ENCODE measurements at places on chromosomes 16 and 17.

- no peak for DNase-seq
Measured at GRCh38 chr17:31476525-31477416, 85.3 kb downstream of the RAB11FIP4 start.

- DNase-seq, result no peak
Measured at GRCh38 chr17:69170377-69170776, 28.7 kb upstream of the ABCA6 start.

DNA sequence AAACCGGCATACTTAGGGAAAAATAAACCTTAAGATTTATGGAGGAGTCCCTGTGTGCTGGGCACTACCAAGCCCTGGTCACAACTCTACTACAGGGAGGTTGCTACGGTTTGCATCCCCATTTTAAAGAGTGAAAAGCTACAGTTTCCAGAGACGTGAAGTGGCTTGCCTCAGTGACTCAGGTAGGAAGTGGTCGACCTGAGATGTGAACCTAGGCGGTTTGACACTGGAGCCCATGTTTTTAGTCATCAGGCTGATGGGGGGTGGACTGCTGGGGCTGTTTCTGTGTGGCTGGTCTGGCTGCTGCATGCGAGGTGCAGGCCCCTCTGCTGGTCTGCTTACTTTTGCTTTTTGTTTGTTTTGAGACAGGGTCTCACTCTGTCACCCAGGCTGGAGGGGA is 6.6 kb downstream of the COX6A2 start:
- DNase-seq, result peak; percentile 15

- no peak for DNase-seq
Measured at GRCh38 chr17:65455972-65456343, 105.5 kb downstream of the AXIN2 start.

DNA sequence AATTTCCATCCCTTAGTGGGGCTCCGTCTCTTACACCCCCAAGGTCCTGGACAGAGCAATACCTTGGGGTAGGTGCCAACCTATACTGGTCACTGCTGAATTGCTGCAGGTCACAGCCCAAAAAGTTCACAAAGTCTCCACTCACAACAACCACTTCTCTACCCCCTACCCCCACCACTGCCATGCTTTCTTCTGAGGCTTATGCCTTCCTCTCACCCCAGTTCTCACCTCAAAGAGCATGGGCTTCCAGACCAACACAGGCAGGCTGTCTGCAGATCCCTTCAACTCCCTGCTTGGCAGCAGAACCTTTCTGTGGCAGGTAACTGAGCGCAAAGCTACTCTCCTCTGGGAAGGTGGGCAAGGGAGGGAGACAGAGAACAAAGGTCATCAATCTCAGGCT is 35.5 kb downstream of the C16orf78 start:
- DNase-seq, result no peak

- no peak for DNase-seq
Measured at GRCh38 chr17:6532441-6532885, 23.9 kb downstream of the PITPNM3 start.

DNA sequence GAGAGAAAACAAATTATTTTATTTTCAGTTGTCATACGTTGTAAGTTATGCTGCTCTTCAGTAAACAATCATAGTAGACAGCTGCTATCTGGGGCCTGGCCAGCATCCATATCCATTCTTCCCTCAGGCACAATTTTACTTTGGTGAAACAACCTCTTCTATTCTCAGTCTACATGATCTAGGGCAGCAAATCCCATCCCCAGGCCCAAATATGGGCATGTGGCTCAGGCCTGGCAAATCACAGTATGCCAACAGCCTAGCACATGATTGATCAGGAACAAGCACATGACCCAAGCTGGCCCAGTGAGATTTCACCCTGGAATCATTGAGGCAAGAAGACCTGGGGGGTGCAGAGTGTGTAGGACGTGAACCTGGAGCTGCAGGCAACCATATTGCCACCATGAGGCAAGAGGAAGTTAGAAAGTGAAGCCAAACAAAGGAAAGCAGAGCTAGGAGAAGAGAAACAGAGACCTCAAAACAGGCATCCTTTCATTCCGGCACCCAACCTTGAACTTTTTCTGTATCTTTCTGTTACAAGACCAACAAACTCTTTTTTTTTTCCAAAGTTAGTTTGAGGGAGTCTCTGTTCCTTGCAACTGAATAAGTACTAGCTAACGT is 10.3 kb upstream of the ABCC12 start:
- DNase-seq, result no peak

DNA sequence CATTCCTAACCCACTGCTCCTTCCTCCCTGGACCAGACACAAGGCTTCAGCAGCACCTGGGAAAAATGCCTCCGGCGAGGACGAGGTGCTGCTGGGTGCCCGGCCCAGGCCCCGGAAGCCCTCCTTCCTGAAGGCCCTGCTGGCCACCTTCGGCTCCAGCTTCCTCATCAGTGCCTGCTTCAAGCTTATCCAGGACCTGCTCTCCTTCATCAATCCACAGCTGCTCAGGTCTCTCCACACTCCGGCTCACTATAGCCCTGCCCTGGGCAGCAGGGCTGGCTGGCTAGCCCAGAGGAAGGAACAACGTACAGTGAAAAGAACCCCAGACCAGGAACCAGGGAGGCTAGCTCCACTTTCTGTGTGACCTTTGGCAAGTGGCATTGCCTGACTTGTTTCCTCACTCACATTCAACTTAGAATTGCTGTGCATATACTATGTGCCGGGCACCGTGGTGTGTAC is 26.2 kb downstream of the ABCC3 start:
- DNase-seq, result no peak

- no peak for DNase-seq
Measured at GRCh38 chr16:70659546-70659945, 13.2 kb downstream of the IL34 start.

DNA sequence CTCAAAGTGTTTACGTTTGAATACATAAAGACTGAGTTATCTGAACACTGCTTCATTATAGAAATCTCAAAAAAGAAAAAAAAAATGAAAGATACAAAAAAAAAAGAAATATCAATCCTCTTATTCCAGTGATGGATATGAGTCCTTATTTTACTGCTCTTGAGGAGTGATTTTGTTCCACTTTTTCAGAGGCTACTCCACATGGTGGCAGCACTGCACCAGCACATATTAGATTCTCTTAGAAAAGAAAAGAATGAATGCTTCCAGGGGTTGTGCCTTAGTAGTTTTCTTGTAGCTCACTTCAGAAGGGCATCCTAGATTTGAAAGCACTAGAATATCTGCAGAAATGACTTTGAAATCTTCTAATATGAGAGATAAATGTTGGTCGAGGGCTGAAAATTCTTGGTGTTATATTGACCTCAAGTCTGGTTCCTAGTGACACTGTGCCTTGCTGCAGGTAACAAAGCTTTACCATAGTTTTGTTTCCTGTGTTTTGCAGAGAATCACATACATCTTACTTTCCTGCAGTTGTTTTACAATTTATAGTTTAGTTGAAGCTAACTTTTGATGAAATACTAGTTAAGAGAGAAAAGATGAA is 25.9 kb downstream of the AP2B1 start:
- DNase-seq, result no peak

DNA sequence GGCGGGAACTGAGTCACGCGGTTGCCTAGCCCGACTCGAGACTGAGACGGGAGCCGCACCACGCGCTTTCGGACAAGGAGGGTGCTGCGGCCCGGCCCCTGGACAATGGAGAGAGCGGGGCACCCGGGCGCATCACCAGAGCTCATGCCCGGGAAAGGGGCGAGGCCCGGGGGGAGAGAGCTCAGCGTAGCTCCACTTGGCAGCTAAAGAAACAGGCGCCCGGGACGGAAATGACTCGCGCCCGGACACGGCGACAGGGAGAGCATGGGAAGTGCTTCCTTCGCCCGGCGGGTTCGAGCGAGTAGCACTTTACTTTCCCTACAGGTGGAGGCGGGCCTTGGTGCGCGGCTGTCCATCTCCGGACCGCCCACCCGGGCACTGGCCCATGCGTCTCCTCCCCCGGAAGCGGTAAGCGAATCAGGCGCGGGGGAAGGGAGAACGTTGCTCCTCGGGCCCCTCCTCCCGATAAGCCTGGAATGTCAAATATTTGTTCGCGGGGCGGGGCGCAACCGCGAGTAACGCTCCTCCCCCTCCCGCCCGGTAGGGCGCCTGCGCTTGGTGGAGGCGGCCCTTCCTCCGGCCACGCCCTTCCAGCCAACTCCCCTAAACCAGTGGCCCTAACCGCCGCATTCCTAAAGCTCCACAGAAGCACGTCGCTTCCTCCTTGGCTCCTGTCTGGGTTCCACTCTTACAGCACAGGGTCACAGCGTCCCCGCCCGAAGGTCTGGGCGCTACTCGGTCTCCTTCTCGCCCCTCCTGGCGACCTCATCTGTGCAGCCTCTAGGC is 1.5 kb upstream of the ESRP2 start:
- DNase-seq, result peak; percentile 84

GRCh38 chr16:77993111-77993985 is 29.0 kb upstream of the CLEC3A start:
- no peak for DNase-seq

DNA sequence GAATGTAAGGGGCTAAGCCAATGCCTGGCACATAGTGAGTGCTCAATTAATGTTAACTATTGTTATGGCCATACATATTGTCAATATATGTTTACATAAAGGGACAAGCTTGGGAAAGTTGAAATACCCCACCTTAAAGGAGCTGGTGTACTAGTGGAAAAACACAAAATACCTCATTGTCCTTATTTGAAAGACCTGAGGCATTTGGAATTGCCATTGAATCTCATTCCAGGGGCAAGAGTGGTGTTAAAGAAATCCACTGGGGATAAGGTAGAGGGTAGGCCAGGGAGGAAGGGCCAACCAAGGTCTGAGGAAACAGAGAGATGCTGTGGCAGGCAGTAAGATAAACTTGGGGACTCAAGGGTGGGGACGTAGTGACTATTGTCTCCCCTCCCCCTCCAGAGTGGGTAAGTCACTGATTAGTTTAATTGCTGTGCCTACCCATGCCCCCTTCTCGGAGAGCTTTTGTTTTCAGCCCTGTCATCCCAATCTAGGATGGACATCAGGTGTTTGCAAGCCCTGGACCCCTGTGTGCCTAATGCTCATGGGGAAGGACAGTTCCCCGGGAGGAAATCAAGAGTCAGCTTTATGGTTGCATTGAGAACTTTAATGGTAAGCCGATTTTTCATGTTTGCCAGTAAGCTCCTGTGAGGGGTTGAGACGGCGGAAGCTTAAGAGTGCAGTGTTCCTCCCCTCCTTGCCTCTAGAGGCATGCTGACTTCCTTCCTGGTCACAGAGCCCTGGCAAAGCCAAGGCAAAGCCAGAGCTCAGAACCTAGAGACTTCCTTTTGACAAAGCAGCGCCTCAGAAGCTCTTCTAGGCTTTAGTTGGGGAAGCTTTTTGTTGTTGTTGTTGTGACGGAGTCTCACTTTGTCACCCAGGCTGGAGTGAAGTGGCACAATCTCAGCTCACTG is 2.5 kb upstream of the HEATR9 start:
- DNase-seq, result no peak

DNA sequence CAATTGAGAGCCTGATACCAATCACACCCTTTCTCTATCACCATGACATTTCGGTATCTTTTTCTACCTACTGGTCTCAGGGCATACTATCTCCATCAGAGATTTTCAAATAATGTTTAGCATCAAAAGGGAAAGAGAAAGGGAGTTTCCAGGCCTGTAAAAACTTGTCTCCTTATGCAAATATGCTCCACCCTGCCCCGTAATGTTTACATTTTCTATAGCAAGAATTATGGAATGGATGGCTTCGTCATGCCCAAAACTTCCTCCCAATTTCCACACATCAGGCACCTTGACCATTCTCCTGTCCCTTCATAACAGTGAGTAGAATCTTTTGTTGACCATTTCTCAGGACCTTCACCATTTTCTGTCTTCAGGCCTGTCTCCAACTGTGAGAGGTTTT is 30.9 kb upstream of the HLF start:
- DNase-seq, result no peak

GRCh38 chr17:32222621-32223020 is 43.0 kb upstream of the RHBDL3 start:
- no peak for DNase-seq

- no peak for DNase-seq
Measured at GRCh38 chr16:52363082-52363481, 183.9 kb downstream of the TOX3 start.

DNA sequence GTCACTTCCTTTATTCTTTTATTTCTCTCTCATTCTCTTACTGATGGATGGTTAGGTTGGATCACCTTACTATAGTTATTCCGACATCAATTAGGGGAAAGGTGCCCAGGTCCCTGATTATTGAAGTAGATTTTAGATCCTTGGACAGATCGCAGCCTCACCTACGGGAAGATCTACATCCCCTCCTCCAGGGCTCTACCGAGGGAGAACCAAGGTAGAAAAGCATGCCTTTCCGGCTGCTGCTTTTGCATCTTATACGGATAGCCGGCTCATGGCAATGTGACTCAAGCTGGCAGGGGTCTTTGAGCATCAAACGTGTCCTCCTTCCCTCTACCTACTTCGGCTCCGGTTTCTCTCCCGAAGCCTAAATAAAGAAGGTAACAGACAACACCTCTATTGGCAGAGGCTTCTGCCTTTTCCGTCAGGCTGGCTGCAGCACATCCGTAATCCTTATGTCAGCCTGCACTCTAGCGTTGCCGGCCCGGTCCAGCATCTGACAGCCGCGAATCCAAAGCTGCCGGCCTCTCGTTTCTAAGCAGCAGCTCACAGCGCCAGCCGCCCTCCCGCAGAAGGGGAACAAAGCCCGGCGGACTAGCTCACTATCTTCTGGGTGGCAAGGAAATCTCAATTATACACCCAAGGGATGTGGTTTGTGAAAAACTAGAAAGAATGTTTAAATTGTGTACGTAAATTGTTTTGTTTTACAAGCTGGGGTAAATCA is 46.9 kb downstream of the IRX6 start:
- DNase-seq, result no peak

- no peak for DNase-seq
Measured at GRCh38 chr17:66488864-66489263, 186.5 kb downstream of the PRKCA start.
